Right atrium auricular region (tissue), 2 donors: ENCODE measurements at places on chromosomes 3 and 15. TPM values are rescaled to one million over a fixed set of nuclear protein-coding genes. Genes with fewer than 3 reads are reported as not detected.

GRCh38 chr15:78306176-78306774 lies 6.9 kb upstream of the SKIC8 start:
- no peak for DNase-seq

DNA sequence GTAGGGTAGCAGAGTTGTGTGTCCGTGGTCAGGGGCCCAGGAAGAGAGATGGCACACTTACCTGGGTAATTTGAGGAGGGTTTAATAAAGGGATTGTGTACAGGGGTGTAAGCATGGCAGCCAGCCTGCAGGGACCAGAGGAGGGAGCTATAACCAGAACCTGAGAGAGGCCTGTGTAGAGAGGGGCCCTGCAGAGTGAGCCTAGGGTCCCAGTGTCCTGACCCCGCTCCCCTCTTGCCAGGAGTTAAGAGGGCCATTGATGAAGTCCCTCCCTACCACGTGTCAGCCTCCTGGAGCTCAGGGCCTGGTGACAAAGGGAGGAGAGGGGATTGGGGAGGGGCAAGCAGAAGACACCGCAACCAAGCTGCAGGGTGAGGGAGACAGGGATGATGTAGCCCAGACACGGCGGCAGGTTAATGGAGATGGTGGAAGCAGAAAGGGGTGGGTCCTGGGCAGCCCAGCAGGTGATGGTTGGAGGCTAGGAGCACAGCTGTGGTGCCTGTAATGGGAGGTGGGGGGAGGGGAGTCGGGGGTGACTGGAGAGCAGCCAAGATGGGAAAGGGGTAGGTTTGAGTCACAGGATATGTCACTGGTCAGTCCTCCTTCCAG lies 165.4 kb upstream of the TOPAZ1 start:
- no peak for DNase-seq

GRCh38 chr3:32456429-32457130 lies 46.1 kb downstream of the CMTM6 start:
- peak; percentile 49 for DNase-seq

DNA sequence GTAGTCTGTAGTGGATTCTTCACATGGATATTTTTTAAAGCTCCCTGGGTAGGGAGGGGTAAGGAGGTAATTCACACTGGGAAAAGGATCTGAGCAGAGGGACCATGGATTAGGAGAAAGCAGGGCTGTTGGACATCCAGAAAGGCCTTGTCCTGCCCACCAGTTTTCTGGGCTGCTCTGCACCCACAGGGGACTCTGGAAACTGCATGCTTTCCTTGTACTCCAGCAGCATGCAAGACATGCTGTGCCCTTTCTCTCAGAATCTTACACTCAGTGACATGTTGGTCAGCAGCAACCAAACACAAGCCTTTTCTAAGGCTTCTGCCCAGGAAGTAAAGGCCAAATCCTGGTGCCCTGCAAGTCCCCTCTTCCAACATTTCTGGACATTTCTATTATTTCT lies 2.5 kb upstream of the FBN1 start:
- DNase-seq: no peak

- DNase-seq: no peak
Observed at GRCh38 chr3:139202226-139202958, 141.4 kb upstream of the MRPS22 start.

DNA sequence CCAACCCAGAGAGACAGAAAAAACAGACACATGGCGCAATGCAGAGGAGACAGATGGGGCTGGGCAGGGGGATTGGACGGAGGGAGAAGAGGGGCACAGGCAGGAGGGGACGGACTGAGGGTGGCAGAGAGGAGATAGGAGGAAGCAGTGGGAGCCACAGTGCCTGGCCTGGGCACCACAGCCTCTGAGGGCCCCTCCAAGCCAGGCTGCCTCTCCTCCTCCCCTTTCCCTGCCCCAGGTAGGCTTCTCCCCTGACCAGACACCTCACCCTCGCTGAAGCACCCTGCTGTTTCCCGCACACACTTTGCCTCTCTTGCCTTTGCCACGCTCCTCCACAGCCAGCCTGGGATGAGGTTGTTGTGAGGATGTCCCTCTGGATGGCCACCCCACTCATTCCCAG lies 84.0 kb upstream of the PRR20G start:
- DNase-seq: no peak

DNA sequence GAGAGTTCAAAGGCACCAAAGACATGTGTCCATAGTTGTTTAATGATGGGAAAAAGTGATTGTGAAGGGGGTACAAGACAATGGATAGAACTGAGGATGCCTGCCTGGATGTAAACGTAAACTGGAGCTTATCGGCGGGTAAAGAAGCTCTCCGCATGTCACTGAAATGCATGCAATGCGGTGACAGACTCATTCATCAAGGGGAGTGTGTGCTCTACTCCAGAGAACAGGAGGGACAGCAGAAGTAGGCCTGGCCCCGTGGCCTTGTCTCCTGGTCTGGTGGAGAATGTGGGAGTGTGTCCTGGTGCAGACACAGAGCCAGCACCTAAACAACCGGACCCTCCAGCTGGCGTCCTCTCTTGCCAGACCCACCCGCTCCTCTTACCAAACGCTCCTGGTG lies 50.6 kb downstream of the TRPM1 start:
- DNase-seq: no peak

DNA sequence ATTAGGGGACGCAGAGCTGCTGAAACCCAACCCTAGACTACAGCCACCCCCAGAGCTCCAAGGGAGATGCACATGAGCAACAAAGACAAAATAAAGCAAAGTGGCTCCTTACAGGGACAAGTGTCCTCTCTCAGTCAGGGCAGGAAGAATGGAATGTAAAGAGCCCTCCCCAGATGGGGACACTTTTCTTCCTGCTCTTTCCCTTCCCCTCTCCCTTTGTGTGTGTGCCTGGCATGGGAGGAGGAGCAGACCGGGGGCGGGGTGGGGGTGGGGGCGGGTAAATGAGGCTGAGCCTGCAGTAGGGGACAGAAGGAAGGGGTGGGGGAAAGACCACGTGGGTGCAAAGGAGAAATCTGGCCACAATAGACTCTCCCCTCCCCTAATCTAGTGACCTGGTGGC lies 37.4 kb downstream of the ACAA1 start:
- DNase-seq: no peak

GRCh38 chr3:188390343-188390718 lies 236.4 kb downstream of the LPP start:
- no peak for DNase-seq

DNA sequence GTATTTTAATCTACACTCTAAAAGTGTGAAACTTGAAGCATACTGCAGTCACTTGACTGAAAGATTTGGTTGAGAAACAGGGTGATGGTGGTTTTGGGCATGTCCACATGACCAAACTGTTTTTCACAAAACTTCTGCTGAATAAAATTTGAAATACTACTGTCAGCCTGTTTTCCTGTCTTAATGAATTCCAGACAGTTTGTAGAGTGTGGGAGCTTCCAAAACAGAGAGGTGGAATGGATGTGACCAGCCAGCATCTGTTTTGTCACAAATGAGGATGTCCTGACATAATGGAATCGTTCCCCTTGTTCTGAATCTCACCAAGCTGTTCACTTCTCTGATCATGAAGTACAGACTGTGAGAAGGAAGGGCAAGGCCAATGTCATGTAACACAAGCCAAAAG lies 11.8 kb downstream of the MITF start:
- DNase-seq: no peak

DNA sequence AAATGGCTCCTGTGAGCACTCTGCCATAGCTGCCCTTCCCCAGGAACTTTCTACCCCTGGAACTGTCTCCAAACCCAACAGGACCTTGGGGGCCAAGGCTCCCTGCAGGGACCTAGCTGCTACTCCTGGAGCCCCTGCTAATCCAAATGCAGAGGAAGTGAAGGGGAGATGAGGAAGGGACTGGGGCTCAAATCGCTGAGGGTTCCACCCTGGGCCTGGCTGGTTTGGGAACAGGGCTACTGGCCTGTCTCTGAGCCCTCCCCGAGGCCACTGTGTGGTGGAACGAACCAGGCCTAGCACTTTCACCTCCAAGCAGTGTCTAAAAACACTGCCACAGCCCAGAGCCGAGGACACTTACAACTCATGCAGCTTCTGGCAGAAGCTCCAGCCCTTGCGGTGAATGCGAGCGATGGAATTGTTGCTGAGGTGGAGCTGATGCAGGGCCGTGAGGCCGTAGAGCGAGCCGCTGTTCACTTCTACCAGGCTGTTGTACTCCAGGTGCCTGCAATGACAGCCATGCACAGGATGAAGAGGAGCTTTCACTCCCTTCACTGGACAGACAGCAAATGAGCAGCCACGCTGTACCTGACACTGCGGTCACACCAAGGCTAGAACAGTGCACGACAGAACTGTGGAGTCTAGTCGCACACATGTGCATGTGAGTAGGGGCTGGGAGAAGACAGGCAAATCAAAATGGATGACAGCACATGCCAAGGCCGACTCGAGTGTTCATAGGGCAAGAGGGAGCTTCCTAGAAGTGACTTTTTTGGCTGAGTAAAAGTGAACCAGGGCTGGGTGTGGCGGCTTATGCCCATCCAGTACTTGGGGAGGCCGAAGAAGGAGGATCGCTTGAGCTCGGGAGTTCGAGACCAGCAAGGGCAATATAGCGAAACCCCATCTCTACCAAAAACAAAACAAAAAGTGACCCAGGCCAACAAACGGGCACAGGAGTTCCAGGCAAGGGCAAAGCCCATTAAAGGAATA lies 90.8 kb downstream of the LRIG1 start:
- DNase-seq: no peak

- DNase-seq: no peak
Observed at GRCh38 chr3:190059242-190059590, 61.5 kb downstream of the P3H2 start.

- no peak for DNase-seq
Observed at GRCh38 chr3:179837374-179837773, 184.5 kb downstream of the USP13 start.

DNA sequence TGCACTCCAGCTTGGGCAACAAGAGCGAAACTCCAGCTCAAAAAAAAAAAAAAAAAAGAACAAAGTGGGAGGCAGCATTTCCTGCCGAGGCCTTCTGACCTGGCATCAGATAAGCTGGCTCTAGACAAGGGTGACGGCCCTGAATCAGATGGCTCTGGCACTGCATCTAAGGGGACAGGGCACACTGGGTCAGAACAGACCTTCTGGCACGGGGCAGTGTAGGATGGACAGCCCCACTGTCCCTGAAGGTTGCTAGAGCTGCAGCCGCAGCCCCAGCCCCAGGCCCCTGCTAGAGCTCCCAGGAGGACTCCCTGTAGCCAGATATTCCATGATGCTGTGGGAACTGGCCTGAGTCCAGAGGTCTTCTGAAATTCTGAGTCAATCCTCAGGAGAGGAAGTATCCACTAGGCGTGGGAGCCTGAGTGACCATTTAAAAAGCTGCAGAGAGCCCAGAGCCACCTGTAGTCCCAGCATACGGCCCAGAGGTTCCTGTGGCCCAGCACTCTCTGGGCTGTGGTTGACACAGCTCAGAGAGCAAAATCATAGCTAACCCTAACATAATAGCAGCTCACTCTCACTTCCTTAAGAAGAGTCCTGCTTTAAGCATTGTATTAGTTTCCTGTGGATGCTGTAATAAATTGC lies 69.2 kb upstream of the MFGE8 start:
- peak; percentile 83 for DNase-seq

GRCh38 chr15:52085299-52085698 lies 27.3 kb downstream of the BCL2L10 start:
- no peak for DNase-seq

Gene HIGD2B
- not detected for total RNA-seq

Gene KLHDC8B
- total RNA-seq: 80.9 TPM

Gene UBR1
- total RNA-seq: 20.0 TPM

Gene PLSCR5
- not detected for total RNA-seq

Gene SLC22A14
- total RNA-seq: not detected

Gene IQCB1
- 6.5 TPM for total RNA-seq

Gene MASP1
- 27.6 TPM for total RNA-seq
